ENCODE measurements at places on chromosomes 4 and X.

DNA sequence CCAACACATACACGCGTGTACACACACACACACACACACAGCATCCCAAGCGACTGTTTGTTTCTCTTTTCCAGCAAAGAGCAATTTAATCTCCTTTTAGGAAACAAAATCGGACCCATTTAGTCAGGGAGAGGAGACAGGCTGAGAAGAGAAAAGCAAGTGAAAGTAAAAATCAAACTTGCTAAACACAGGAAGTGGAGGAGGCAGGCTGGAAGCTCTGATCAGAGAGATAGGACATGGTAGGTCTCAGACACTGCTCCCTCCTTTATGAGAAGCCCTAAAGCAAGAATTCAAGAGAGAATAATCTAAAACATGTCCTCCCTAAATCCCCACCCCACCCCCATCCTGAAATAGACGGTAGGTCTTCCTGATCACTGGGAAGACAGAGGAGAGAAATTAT lies 62.3 kb downstream of the GPC3 start:
- DNase-seq: no peak

GRCh38 chr4:124804041-124804440 lies 91.5 kb upstream of the ANKRD50 start:
- DNase-seq: no peak

- DNase-seq: no peak
Observed at GRCh38 chr4:53527326-53527725, 64.0 kb downstream of the LNX1 start.

DNA sequence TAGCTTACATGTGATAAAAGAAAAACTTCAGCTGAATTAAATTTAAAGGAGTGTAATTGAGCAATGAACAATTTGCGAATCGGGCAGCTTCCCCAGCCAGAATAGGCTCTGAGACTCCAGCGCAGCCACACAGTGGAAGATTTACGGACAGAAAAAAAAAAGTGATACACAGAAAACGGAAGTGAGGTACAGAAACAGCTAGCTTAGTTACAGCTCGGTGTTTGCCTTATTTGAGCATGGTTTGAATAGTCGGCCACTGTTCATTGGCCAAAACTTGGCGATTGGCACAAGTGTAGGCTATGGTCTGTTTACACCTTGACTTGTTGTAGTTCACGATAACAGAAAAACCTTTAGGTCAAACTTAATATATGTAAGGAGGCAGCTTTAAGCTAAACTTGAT lies 16.7 kb upstream of the SUPT20HL1 start:
- no peak for DNase-seq

- no peak for DNase-seq
Observed at GRCh38 chr4:156475322-156475721, 496.3 kb downstream of the PDGFC start.

Data from ecto neural progenitor cell (in vitro differentiated cells).